Esophagus muscularis mucosa (tissue), 4 donors: ENCODE measurements at places on chromosomes 3 and 15.

DNA sequence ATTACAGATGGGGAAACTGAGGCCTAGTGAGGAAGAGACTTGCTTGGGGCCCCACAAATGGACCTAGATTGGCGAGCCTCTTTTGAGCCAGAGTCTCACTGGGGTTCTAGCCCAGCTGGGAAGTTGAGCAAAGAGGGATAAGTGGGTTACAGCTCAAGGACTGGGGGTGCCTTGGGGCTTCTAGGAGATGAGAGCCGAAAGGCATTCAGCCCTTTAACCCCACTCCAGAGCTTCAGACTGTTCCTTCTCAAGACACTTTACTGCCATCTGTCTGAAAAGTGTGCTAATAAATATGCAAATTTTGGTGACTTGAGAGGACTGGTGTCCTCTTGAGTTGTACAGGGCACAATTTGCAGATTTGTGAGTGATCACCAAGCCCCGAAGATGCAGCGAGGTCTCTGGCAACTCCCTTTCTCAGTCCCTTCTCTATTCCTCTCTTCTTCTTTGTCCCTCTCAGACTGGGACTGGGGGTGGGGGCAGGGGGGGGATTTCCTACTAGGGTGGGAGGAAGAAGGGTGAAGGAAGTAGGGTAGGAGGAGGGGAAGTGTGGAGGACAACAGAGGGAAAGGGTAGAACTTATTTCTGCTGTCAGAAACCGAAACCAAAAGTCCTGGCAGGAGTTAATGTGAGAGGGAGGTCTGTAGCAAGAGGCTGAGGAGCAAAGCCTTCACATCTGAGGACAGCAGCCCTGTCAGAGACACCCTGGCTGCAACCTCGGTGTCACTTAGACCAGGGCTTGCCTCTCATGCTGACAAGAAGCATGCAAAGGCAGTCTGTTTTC lies 16.2 kb upstream of the ANKDD1A start:
- no peak for DNase-seq

GRCh38 chr15:45640616-45641015 lies 5.8 kb downstream of the SQOR start:
- DNase-seq = no peak

- no peak for DNase-seq
Observed at GRCh38 chr3:169781209-169781855, 8.1 kb downstream of the MYNN start.

DNA sequence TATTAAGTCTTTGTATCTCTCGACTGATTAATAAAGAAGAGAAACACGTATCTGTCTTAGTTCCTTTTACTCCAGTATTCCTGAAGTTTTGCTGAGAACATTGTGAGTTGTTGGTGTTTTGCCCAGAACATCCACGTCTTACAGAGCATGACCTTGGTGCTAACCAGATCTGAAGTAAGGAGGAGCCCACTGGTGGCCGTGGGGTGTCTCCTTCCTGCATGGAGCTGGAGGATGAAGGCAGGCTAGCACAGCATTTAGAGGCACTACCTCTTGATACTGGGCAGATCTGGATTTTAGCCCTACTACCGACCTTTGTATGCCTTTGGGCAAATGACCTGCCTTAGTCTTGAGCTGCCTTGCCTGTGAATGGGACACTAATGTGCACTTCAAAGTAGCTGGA lies 28.9 kb upstream of the ESYT3 start:
- DNase-seq = no peak

DNA sequence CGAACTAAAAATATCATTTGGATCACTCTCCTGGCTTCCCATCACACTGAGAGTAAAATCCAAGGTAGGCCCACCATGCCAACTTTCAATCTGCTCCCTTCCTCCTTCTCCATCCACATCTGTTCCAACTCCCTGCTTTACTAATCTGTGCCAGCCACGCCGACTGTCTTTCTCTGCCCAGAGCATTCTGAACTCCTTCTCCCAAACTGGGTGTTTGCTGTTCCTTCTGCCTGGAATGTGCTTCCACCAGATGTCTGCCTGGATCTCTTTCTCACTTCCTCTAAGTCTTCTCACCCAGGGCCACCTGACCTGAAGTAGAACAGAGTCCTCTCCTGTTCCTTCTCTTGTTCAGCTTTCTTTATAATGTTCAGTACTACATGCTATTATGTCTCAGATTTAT lies 5.6 kb upstream of the ARL8B start:
- DNase-seq = no peak

- no peak for DNase-seq
Observed at GRCh38 chr3:155676252-155676981, 68.5 kb downstream of the PLCH1 start.

- no peak for DNase-seq
Observed at GRCh38 chr3:194370753-194371152, 1.2 kb upstream of the LRRC15 start.

DNA sequence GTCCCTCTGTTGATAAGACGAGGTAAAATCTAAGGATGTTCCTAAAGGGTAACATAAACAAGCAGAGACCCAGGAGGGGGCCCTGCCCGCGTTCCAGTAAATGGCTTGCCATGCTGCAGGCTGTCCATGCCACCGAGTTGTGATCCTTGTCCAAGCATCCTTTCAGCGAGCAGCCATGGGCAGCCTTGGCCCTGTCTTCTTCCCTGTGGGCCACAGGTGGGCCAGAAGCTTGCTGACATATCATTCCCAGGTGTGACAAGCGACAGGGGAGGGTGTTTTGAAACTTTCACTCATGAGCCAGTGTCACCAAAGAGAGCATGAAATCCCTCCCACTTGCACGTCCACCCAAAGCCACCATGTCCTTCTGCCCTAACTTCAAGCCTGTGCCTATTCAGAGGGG lies 53.7 kb downstream of the PCSK6 start:
- DNase-seq = no peak

DNA sequence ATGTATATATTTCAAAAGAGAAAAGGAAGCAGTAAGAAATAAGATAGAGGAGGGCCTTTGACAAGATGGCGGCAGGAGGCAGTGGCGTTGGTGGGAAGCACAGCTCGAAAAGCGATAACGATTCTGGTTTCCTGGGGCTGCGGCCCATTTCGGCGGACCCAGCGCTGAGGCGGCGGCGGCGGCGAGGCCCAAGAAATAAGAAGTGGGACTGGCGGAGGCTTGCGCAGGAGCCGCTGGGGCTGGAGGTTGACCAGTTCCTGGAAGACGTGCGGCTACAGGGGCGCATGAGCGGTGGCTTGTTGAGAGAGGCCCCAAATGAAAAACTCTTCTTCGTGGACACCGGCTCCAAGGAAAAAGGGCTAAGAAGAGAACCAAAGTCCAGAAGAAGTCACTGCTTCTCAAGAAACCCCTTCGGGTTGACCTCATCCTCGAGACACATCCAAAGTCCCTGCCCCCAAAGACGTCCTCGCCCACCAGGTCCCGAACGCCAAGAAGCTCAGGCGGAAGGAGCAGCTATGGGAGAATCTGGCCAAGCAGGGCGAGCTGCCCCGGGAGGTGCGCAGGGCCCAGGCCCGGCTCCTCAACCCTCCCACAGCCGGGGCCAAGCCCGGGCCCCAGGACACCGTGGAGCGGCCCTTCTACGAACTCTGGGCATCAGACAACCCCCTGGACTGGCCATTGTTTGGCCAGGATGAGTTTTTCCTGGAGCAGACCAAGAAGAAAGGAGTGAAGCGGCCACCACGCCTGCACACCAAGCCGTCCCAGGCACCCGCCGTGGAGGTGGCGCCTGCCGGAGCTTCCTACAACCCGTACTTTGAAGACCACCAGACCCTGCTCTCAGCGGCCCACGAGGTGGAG lies 624.3 kb downstream of the MCTP2 start:
- DNase-seq = no peak

DNA sequence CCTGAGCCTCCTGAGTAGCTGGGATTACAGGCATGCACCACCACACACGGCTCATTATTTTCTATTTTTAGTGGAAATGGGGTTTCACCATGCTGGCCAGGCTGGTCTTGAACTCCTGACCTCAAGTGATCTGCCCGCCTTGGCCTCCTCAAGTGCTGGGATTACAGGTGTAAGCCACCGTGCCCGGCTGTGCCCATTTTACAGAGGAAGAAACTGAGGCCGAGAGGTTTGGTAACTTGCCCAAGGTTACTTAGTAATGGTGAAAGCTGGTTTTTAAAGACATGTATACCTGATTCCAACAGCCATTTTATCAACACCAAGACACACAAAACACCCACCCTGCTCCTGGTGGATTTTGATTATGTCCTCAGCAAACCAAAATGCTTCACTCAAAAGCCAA lies 128.7 kb downstream of the SNRK start:
- no peak for DNase-seq

DNA sequence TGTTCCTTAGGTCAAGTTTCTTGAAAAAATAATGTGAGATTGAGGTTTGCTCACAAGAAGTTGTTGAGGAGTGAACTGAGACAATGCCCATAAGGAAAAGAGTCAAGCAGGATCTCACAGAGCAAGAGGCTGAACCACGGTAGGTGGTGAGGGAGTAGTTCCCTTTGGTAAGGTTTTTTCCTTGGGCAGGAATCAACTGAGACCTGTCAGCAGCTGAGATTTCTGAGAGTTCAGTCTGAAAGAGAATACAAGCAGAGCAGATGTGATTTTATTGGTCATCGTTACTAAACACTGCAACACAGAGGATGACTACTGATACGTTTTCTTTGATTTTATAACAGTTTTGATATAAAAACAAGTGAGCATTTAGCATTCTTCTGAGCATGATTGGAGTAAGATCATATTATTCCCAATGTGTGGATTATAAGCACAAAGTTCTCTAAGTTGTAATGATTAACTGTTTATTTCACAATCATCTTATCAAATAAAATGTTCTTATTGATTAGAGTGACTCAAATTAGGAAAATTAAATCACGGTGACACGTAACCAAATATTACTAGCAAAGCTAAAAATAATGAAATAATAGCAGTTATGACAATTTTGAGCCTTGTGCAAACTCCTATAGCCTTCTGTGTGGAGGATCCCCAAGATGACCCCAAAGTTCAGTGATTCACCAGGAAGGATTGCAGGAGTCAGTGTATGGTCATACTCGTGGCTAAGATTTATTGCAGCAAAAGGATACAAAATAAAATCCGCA lies 346.2 kb upstream of the ZNF717 start:
- no peak for DNase-seq

DNA sequence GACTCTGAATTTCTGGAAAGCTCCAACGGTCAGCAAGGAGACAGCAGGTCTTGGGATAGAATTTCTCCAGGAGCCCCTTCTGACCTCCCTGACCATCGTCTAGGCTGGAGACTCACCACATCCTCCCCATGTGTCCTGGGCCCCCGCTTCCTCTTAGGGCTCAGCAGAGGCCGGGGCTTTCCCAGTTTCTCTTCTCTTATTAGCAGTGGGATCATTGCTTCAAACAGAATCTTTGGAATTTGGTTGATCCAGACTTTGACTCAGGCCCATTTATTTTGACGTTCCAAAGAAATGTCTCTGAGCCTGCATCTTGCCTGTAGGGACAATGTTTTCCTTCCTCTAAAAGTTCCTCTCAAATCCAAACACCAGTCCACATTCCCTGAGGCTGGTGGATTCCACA lies 38.4 kb upstream of the SLC6A6 start:
- DNase-seq = no peak

DNA sequence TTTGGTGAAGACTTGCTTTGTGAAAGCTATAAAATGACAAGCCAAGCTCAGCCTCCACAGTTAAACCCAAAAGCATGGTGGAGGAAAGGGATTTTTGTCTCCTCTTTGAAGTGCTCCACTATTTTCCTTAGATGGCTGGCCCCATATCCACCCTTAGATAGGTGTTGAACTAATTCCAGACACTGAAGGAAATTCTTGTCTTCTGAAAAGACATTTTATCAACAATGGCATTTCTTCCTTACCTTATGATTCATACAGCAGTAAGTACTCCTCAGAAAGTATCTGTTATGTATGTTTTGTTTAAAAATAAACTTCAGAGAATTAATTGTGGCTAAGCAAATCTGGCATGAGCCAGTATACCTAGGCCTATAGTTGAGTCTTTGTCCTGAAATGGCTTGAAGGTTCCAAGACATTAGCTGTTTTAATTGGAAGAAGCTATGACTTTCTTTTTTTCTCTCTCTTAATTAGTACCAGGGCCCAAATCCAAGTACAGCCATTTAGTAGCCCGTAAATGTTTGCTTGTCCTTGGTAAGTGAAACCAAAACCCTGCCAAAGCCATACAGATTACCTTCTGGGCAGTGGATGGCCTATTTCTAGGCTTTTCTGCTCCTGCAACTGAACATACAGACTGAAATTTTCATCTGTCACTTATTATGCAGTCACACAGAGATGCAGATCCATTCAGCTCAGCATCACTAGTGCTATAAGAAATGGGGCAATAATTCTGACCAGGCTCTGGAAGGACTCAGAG lies 5.1 kb upstream of the BFSP2 start:
- DNase-seq = no peak

DNA sequence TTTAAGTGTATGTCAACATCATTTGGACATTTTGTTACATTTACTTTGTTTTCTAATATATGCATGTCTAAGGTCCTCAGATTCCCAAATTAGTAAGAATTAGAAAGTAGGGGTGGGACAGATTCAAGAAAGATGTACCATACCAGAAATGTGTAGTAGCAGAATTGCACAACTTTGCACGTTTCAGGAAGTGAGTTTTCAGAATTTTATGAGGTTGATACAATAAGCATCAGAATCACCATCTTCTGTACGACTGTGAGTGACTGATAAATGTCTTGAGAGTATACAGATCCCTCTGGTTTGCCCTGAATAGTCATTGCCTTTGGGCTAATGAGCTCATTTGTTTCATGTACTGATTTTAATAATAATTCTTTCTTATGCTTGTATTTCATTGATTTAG lies 9.3 kb downstream of the ARIH2 start:
- no peak for DNase-seq
